ENCODE measurements at places on chromosomes 3 and 15.
A peak's percentile ranks its signal among the peaks of the same experiment; 100 is the strongest.

DNA sequence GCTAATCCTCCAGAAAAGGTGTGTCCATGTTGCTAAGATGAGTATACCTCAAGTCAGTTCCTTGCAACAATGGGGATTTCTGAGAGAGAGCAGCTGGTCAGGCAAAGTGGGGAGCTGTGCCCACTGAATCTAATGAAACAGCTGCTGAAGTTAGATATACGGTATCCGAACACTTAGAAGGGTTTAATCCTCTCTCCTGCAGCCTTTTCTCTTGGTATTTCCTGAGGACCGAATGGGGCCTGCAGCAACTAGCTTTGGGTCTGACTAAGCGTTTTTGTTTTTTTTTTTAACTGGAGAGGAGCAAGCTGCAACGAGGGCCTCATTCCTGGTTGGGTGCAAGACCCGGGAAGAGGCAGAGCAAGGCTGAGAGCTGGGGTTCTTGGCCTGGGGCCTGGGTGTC is 37.6 kb upstream of the BNC1 start:
- no peak for DNase-seq

- DNase-seq: no peak
These were observed 10.8 kb downstream of the POLG start for GRCh38 chr15:89323825-89324224.

- DNase-seq: no peak
These were observed 132.8 kb downstream of the TJP1 start for GRCh38 chr15:29689287-29689986.

GRCh38 chr3:51591231-51591630 is 52.7 kb downstream of the RAD54L2 start:
- no peak for DNase-seq

DNA sequence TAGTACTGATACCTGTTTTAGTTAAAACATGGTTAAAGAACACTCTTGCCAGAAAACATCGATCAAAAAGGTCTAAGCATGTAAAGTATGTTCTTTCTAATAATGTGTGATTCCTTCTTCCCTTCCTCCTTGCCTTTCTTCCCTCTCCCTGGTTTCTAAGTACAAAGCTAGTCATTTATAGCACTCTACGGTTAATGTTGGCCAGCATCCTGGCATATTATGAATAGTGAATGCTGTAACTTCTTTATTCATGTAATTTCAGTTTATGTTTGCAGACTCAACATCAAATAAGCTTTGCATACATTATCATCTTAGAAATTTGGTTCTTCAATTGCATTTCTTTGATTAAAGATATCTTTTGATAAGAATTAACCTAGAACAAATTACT is 27.1 kb downstream of the P2RY12 start:
- no peak for DNase-seq

GRCh38 chr3:186425788-186426730 is 64.0 kb upstream of the DGKG start:
- DNase-seq: no peak

DNA sequence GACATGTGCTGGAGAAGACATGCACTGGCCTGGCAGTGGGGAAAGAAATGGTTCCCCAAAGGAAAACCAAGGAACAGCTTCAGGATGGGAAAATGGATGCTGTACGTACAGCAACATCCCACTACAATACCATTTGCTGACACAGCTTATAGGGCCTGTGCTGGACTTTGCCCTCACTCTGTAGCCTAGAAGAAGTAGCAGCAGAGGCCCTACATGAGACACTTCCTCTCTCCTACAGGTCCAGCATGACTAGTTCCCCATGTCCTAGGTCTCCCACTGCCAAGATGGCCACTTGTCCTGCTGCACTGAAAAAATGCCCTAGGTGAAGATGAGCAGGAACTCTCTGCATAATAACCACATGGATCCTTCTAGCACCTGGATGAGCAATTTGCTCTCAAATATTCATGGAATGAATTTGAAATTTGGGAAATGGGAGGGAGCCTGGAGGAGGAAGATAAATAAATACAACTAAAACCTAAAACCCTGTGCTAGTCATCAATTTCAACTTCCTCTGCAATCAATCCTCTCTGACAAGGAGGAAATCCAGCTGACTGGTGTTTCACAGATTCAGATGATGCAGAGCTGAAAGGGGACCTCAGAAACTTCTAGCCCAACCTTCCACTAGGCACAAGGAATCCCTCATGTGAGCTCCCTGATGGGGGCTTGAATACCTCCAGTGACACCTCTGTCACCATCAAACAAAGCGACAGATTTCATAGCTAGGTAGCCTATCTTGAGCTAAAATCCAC is 514.3 kb upstream of the PPP2R3A start:
- no peak for DNase-seq

- DNase-seq: peak; percentile 98
These were observed 25.5 kb downstream of the SETD5 start for GRCh38 chr3:9422712-9423424.

- DNase-seq: no peak
These were observed 1.6 kb downstream of the CYP11A1 start for GRCh38 chr15:74365598-74366445.

DNA sequence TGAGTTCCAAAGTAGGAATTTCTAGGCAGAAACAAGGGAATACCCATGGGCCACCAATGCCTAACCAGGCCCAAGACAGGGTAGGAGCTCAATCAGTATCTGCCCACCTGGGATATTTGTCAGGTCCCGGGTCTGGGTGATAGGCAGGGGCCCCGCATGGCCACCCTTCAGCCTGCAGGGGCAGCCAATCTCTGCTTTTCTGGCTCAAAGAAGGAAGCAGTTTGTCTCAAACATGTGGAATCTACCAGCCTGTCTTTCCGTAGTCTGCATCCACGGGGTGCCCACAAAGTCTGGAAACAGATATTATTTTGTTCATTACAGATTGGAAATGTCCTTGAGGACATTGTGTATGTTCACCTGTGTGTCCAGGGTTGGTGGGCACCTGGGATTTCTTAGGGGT is 56.2 kb downstream of the CEMIP start:
- no peak for DNase-seq

GRCh38 chr15:40600956-40601355 is 6.9 kb downstream of the KNL1 start:
- no peak for DNase-seq

DNA sequence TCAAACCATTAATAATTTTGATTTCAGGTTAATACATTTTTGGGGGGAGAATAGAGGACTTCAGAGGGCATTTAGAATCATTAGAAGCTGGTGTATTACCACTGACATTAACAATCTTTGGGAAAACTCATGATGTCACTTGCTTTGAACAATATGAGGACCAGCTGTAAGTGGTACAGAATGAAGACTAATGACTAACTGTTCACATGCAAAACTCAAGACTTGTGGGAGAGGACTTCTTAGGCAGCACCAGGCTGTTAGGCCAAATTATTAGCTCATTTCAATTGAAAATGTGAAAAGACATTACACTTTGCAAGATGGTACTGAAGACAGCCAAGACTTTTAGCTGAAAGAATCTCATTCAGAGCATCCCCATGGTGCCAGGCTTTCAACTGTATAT is 426.2 kb upstream of the ADAMTS9 start:
- DNase-seq: no peak
